ENCODE measurements at places on chromosomes 1 and 21. TPM values are rescaled to one million over a fixed set of nuclear protein-coding genes. Genes with fewer than 3 reads are reported as not detected.
A peak's percentile ranks its signal among the peaks of the same experiment; 100 is the strongest.

Gene MAN1C1
- total RNA-seq: 20.6 TPM

Gene SLC44A3
- 70.2 TPM for total RNA-seq

Gene TDRD5
- total RNA-seq: not detected

Gene SPATA21
- total RNA-seq: 0.30 TPM

Gene TRIM17
- 2.4 TPM for total RNA-seq

Gene CFAP141
- not detected for total RNA-seq

Gene DLGAP3
- 0.04 TPM for total RNA-seq

DNA sequence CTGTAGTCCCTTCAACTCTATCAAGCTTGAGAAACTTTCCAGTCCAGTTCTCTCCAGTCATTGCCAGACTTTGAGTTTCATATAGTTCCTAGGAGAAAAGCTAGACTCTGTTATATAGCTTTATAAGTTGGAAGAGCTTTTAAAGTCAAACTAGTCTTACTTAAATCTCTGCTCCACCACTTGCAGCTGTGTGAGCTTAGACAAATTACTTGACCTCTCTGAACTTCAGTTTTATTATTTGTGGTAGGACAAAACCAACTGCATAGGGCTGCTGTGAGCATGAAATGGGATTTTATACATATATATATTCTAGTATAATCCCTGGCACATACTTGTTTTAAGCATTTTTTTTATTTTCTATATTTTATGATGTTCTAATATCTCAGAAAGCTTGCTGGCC lies 338.7 kb upstream of the NR5A2 start:
- DNase-seq: no peak

DNA sequence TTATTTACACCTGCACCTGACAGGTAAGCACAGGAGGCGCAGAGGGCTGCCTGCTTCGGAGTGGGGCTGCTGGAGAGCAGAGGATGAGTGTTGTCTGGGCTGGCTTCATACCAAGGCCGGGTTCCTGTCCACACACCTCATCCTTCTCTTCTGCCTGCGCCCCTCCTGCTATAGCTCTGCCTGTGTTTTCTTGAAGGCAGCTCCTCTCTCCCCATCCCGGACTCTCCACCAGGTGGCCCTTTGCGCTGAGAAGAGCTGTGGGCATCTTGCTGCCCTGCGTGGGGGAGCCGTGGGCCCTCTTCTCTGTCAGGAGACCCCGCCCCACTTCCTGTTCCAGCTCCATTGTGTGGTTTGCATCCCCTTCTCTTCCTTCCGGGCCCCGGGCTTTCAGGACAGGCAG lies 35.0 kb downstream of the ARHGEF10L start:
- peak; percentile 46 for DNase-seq

DNA sequence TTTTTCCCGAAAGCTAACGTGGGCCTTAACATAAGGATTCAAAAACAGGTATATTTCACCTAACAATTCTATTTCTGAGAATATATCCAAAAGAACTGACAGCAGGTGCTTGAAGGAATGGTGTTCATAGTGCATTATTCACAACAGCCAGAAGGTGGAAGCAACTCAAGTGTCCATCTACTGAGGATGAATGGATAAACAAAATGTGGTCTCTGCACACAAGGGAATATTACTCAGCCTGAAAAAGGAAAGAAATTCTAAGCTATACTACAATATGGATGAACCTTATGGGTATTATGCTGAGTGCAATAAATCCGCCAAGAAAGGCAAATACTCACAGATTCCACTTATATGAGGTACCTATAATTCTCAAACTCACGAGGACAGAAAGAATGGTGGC lies 6.1 kb upstream of the RIPPLY3 start:
- DNase-seq: no peak

DNA sequence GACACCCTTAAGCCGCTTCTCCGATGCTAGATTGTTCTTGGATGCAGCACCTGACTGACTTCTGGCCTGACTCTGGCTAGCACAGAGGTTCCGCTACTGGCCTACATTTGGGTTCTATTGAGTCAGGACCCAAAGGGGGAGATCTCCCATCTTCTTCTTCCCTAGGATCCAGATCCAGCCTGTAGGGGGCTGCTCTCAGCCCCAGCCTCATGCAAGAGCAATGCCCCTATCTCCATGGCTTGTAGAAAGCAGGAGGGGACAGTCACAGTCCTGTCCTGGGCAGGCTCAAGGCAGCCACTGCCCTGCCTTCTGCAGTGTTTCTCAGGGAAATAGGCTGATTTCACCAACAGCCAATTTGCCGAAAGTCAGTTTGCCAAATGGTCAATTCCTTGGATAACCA lies 6.3 kb upstream of the ADAR start:
- DNase-seq: no peak

DNA sequence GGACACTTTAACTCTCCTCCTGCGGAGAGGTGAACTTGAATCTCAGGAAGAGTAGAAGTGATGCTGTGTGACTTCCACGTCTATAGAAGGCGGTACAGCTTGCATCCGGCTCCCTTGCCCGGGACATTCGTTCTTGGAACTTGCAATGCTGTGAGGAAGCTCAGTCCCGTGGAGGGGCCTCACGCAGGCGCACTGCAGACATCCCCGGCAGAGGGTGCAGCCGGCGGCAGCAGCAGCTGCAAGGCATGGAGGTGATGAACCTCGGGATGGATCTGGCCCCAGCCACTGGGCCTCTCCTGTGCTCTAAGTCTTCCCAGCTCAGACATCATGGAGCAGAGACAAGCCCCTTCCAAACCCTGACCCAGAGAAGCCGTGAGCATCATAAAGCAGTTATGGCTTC lies 61.8 kb upstream of the SOD1 start:
- DNase-seq: no peak

DNA sequence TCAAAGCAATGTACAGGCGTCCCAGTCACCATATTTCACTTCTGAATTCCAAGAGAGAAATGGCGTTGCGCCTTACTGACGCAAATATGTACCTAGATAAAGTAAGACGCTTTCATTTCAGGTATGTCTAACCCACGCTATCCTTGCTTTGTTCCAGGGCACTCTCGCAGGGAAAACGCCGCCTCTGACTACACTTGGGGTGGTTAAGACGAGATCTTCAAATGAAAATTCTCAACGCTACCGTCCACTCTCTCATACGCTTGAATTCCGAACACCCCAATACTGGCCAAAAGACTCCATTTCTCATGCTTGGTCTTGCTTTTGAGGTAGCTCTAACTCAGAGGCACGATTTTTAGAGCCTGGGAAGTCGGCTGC lies 736 bp upstream of the ZMPSTE24 start:
- DNase-seq: peak; percentile 48

DNA sequence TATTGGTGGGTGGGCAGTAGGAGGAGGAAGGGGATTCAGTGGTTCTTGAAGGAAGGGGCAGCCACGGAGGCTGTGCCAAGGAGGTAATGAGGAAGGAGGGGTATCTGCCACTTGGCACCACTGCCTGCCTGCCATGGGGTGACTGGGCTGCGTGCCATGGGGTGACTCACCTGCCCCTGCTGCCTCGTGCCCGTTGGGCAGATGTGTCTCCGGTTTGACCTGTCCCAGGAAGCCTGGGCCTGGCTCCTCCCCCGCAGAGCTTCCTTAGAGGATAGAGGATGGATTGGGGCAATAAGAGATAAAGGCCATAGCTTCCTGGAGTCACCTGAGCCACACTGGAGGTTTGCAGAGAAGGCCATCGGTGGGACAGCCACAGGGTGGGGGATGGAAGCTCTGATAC lies 1.7 kb downstream of the PADI3 start:
- no peak for DNase-seq

DNA sequence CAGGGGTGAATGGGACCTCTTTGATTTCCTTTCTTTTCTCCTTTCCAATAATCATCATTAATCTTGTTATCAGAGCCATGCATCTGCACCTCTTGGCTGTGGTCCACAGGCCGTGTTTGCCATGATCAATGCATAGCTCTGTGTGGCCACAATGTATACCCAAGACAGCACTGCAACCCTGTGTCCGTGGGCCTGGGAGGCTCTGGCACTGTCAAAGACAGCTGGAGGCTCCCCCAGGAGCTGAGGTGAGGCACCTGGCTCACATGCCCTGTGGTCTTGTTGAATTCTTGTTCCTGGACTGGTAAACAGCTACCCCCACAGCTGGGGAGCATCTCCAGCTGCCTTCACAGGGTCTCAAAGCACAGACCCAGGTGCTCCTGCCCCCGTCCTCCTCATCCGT lies 67.2 kb upstream of the SELENON start:
- no peak for DNase-seq

- no peak for DNase-seq
These were observed 616 bp downstream of the TAF12 start for GRCh38 chr1:28642056-28642846.

DNA sequence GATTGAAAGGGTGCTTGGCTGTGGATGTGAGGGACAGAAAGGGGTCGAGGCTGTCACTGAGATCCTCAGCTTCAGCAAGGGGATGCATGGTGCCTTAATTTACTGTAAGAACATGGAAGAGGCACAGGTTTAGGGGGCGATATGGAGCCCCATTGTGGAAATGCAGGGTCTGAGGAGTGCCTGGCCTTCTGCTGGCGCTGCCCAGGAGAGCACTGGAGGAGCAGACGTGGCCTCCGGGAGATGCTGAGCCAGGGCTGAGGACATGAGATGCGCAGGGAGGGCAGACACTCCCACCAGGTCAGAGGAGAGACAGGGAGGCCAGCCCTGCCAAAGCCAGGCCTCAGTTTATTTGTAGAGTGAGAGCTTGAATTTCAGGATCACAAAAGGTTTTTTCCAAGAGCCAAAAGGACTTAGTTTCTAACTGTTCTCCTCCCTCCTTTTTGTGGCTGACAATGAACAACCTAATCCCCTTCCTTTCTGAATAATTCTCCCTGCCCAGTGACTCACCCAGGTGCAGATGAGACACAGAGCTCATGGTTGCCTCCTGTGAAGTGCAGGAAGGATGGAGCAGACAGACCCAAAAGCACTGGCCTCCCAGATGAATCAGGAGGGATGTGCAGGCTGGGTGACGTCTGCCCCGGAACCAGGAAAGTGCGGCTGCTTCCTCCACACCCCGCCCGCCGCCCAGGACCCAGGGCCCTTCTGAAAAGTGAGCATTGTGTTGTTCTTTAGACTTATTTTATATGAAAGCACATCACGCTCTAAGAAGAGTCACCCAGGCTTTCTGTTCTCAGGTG lies 73.0 kb upstream of the TMPRSS2 start:
- no peak for DNase-seq

- no peak for DNase-seq
These were observed 14.7 kb downstream of the ADCY10 start for GRCh38 chr1:167899253-167899681.

DNA sequence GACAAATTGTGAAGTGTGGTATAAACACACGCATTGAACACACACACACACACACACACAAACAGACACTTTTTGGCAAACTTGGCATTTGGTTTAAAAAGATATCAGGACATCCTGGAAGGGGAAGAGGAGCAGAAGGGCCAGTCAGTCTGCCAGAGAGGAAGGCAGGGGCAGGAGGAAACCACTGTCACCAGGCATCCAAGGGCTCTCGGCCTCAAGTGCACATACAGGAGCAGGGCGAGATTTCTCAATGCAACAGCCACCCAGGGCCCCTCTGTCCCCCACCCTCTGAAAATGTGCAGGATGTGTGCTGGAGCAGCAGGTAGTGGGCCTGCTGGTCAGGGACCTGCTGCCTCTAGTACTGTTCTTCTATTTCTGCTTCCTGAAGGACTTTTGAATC lies 71.2 kb downstream of the ABCA4 start:
- no peak for DNase-seq

GRCh38 chr1:228434689-228435088 lies 18.0 kb upstream of the TRIM17 start:
- no peak for DNase-seq

- no peak for DNase-seq
These were observed 651.0 kb upstream of the PLXNA2 start for GRCh38 chr1:208895181-208895580.

GRCh38 chr1:9143250-9143649 lies 14.3 kb upstream of the GPR157 start:
- no peak for DNase-seq

DNA sequence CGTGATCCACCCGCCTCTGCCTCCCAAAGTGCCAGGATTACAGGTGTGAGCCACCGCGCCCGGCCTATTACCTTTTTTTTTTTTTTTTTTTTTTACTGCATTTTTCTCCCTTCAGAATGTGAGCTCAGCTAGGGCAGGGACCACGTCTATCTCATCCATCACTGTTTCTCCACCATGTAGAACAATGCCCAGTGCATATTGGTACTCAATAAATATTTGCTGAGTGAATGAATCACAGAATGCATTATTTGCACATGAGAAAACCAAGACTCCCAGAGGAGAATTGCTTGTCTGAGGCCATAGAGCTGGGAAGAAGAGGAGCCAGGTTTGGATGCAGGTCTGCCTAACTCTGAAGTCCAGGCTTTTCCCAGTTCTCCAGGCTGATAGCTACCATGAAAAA lies 8.2 kb upstream of the SLC9A1 start:
- no peak for DNase-seq

DNA sequence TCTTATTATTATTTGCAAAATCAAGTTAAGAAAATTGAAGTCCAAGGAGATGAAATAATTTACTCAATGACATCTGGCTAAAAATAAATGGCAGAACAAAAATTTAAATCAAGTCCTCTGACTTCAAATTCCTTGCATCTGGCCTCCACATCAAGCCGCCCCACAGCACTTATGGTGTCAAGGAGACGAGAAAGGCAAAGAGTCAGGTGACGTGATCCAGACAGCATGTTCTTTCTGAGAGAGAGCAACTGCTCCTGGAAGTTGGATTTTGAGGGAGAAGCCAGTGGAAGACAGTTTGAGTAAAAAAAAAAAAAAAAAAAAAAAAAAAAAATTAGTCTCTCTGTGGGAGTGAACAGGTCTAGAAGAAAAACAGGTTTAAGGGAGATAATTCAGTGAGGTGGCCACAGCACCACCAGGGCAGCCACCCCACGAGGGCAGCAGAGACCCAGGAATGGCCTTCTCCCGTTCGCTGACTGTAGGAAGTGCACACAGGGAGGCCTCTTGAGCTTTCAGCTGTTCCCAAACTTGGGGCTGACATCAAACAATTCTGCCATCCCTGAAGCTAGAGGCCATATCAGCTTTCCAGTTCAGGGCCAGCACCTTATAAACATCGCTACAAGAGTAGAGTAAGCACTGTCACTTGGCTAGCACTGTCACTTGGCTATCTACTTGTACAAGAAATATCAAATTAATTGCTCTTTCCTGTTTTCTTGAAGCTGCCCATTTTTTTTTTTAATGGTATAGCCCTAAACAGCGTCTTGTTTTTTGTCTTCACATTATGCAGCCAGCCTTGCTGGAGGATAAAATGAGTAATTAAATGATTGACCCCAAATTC lies 7.8 kb downstream of the C1orf162 start:
- DNase-seq: peak; percentile 86
